ENCODE measurements at places on chromosomes 11 and 22.

DNA sequence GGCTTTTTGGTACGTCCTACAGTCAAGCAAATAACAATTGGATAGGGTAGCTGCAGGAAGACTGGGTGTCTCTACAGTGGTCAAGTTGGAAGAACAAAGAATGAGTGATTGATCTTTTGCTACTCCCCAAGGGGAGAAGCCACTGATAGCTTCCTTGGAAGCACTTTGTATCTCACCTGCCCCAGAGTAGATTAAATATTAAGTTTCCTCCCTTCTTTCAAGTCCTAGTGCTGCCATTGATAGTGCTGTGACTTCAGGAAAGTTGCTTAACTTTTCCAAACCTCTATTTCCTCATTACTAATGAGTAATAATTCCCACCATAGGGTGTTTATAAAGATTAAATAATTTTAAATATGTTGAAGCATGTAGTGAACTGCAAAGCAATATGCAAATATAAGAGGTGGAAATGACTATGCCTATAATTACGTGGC is 35.6 kb upstream of the EHF start:
- DNase-seq = no peak

DNA sequence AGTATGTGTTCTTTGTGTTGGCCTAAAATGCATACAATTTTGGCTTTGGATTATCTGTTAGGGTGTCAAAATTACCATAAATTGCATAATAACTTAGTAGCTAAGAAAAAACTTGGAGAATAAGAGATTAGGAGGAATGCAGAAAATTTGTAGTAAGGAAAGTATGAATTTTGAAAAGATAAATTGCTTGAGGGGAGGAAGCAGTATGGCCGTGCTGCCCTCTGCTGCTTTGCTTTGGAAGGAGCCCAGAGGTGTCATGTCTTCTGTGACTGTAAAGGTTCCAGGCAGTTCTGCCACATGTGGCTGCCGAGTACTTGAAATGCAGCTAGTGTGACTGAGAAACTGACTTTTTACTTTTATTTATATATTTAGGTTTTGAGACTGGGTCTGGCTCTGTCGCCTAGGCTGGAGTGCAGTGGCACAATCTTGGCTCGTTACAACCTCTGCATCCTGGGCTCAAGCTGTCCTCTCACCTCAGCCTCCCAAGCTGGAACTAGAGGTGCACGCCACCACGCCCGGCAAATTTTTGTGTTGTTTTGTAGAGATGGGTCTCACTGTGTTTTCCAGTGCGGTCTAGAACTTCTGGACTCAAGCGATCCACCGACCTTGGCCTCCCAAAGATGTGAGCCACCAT is 1.8 kb downstream of the ADSL start:
- DNase-seq = peak; percentile 56

GRCh38 chr11:88175569-88176075 is 379 bp upstream of the RAB38 start:
- no peak for DNase-seq

GRCh38 chr22:45399712-45400445 is 13.5 kb downstream of the SMC1B start:
- no peak for DNase-seq

DNA sequence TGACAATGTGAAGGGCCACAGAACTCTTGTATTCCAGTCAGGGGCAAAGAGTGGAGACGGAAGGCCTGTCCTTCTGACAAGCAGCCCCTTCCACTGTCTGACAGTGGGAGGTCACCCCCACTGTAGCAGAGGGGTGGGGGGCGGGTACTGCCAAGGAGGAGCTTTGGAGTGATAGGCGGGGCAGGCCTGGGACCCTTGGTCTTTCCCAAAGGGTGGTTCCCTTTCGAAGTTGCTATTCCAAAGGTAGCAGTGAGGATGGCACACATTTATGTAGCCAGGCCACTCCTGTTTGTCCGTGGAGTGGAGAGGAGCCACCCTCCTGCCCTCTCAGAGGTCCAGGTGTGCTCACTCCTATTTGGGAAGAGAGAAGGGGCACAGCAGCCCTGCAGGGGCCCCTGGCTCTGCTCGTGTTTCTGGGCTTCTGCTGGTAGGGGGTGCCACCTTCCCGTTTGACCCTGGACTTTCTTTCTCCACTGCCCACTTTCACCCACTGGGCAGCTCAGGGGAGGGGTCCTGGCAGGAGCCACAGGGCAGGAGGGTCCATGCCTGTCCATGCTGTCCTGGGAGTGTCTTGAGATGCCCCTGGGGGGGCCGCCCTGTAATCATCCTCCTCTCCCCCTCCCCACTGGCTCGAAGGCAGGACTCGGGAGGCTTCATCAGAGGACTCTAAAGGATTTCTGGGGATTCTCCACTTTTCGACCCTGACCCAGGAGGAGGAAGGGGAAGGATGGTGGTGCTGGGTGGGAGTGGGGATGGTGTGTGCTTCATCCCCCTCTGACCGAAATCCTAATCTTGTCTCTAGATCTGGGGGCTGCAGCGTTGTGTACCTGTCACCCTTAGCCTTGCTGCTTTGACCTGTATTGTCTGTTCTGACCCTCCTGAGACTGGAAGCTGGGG is 994 bp downstream of the TAGLN start:
- DNase-seq = no peak

- no peak for DNase-seq
Observed at GRCh38 chr22:48736593-48737460, 1090.8 kb downstream of the BRD1 start.

DNA sequence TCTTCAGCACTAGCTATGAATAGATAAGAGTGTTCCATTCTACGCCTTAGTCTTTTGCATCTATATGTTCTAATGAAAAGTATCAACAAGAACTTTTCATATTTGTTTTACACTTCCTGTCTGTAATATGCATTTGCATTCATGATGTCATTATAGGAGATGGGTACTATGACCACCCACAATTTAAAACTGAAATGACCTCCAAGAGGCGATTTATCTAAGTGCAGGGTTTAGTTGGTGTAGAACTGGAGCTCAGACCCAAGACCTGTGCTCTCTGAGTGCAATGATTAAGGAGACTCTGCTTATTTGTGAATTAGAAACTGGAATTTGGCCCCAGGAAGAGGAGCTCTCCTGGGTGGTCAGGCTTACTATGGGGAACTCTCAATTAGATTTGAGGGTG is 289.1 kb downstream of the ETS1 start:
- peak; percentile 63 for DNase-seq

GRCh38 chr11:43950311-43950855 is 7.9 kb downstream of the C11orf96 start:
- peak; percentile 62 for DNase-seq

- no peak for DNase-seq
Observed at GRCh38 chr11:36070213-36070953, 126.5 kb downstream of the LDLRAD3 start.

DNA sequence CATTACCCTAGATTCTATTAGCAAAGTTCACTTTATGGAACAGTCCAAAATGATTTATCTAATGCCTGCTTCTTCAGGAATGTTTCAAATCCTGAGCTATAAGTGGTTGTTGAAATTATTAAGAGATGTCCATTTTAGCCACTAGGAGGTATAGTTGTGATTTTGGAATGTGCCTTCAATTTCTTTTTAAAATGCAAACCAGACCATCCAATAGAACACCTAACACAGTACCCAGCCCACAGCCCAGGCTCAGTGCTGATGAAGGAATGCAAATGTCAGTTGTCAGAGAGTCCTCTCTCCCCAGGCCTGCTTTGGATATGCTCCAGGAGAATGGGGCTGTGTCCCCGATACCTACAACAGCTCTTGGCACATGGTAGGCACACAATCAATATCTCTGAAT is 85.8 kb upstream of the E2F8 start:
- no peak for DNase-seq

DNA sequence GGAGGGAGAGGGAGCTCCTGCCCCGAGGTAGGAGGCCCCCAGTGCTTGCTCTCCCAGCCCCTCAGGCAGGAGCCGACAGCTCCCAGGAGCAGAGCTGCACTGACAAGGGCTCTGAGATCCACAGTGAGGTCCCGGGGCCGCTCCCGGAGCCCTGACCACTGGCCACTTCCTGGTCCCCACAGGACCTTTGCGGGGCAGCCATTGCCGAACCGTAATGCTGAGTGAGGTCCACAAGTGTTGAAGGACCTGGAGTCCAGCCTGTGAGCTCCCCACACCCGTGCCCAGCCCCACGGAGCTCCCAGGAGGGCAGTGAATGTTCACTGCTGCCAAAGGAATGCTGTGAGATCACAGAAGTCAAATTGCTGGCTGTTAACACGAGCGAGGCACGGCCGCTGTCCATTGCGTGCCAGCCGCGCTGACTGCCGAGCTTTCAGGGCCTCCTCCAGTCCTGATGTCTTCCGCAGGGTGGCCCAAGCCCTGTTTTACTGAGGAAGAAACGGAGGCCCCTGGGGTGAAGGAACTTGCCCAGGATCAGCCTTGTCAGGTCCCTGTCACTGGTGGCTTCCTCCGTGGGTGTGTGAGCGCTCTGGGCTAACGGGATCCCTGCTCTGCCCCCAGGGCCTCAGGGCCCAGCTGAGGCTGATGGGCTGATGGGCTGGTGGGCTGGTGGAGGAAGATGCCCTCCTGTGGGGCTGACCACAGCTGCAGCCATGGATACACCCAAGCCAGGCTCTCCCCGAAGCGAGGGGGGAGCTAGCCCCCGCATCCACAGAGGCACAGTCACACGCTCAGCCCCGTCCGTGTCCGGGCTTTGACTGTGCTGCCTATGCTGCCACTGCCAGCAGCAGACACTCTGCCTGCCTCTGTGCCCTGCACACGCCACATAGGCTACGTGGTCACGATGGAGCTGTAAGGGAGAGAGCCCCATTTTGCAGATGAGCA is 70.8 kb downstream of the WNT7B start:
- DNase-seq = peak; percentile 81

DNA sequence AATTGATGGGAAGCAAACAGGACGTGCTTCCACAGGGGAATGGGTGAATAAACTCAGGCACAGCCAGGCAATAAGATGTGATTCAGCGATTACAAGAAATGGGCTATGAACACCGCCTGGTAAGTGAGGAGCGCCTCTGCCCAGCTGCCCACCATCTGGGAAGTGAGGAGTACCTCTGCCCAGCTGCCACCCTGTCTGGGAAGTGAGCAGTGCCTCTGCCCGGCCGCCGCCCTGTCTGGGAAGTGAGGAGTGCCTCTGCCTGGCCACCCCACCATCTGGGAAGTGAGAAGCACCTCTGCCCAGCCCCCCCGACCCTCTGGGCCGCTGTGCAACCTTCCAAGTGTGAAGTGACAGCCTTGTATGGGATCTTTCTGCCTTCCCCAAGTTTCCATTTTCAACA is 73.2 kb upstream of the PRR5 start:
- no peak for DNase-seq

DNA sequence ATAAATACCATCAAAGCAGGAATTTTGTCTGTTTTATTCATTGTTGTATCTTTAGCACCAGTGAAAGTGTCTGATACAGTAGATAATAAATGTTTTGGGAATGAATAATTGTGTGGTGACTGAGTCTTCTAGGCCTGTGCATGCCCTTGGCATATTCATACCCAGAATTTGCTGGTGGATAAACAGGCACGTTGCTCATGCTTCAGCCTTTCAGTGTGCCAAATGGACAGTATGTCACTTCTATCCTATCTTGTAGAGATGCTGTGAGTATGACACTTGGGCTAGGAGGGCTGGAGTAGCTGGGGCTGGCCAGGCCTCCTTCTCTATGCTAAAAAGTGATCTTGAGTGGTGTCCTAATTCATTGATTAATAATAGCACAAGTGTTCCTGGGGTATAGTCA is 287.3 kb upstream of the DDI1 start:
- no peak for DNase-seq

GRCh38 chr11:69883292-69884255 is 64.4 kb upstream of the FGF3 start:
- DNase-seq = no peak

- DNase-seq = peak; percentile 26
Observed at GRCh38 chr11:2269601-2270321, 627 bp downstream of the ASCL2 start.

- DNase-seq = no peak
Observed at GRCh38 chr11:70082829-70083228, 4.7 kb downstream of the ANO1 start.

- DNase-seq = no peak
Observed at GRCh38 chr11:46856605-46857343, 10.7 kb upstream of the CKAP5 start.

DNA sequence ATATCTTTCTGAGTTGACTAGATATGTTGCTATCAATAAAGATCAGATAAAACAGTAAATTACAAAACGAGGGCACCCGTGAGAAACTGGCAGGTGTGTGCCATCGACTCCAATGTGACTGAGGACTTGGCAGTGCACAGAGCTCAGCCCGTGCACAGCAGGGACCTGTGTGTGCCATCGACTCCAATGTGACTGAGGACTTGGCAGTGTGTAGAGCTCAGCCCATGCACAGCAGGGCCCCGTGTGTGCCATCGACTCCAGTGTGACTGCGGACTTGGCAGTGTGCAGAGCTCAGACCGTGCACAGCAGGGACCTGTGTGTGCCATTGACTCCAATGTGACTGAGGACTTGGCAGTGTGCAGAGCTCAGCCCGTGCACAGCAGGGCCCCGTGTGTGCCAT is 347.2 kb upstream of the B3GAT1 start:
- no peak for DNase-seq

GRCh38 chr22:46823248-46823647 is 60.8 kb downstream of the TBC1D22A start:
- DNase-seq = no peak

- no peak for DNase-seq
Observed at GRCh38 chr11:21121991-21122390, 452.6 kb downstream of the NELL1 start.

DNA sequence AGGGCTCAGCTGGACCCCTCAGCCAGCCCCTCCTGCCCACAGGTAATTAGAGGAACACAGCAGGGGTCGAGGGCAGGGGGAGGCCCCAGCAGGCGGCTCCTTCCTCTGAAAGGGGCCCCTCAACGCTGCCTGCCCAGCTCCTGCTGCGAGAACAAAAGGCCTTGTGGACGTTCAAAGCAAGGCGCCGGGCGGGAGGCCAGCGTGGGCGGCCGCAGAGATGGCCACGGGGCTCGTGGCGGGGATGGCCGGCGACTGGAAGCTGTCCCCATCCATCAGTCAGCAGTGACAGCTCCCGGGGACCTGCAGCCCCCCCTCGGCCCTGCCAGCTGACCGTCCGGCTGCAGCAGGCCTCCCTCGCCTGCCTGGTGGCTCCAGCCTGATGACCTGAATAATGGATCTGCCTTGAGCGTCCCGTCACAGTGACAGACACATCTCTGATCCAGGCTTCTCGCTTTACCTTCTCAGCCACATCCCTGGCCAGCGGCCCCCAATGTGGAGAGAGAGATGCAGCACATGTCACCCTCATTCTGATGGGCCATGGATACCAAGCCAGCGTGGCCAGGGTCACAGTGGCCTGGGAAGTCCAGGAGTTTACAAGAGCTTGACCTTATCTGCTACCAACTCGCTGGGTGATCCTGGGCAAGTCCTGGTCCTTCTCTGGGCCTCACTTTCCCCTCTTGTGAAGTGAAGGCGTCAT is 159.3 kb downstream of the MN1 start:
- no peak for DNase-seq

DNA sequence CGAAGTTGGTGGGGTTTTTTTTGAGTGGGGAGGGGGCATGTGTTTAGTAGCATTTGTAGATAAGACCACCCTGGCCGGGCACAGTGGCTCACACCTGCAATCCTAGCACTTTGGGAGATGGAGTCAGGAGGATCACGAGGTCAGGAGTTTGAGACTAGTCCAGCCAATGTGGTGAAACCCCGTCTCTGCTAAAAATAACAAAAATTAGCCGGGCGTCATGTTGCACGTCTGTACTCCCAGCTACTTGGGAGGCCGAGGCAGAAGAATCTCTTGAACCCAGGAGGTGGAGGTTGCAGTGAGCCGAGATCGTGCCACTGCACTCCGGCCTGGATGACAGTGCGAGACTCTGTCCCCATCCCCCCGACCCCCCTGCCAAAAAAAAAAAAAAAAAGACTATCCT is 34.6 kb downstream of the CECR2 start:
- no peak for DNase-seq

All from SJSA1 (cell line).